ENCODE measurements at places on chromosomes 5 and 9. TPM values are rescaled to one million over a fixed set of nuclear protein-coding genes. Genes with fewer than 3 reads are reported as not detected.

The IFNA2 gene
- total RNA-seq = 0.79 TPM

The AQP3 gene
- total RNA-seq = 1.7 TPM

The F12 gene
- total RNA-seq = 6.9 TPM

The PSAT1 gene
- total RNA-seq = 148 TPM

The RGS7BP gene
- total RNA-seq = 116 TPM

The HMMR gene
- total RNA-seq = 0.99 TPM

The PCDHA6 gene
- 9.5 TPM for total RNA-seq

The PDZD2 gene
- total RNA-seq = 77.7 TPM

The MARCOL gene
- total RNA-seq = not detected
